ENCODE measurements at places on chromosomes 11 and 22.
A peak's percentile ranks its signal among the peaks of the same experiment; 100 is the strongest.

DNA sequence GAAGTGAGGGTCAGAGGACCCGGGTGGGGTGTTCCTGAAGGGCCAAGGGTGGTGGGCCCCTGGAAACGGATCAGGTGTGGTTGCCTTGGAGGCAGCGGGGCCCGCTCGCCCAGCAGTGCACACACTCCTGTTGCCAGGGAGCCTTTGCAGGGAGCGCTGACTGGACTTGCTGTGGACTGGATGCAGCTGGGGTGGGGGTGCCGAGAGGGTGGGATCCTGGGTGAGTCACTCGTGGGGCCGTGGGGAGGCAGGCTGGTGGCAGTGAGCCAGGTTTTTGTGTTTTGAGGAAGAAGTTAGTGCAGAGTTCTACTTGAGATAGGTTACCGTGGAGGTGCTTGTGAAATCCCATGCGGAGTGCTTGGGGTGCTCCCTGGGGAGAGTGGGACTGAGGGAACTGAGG lies 1.3 kb downstream of the MRPL23 start:
- DNase-seq = no peak

DNA sequence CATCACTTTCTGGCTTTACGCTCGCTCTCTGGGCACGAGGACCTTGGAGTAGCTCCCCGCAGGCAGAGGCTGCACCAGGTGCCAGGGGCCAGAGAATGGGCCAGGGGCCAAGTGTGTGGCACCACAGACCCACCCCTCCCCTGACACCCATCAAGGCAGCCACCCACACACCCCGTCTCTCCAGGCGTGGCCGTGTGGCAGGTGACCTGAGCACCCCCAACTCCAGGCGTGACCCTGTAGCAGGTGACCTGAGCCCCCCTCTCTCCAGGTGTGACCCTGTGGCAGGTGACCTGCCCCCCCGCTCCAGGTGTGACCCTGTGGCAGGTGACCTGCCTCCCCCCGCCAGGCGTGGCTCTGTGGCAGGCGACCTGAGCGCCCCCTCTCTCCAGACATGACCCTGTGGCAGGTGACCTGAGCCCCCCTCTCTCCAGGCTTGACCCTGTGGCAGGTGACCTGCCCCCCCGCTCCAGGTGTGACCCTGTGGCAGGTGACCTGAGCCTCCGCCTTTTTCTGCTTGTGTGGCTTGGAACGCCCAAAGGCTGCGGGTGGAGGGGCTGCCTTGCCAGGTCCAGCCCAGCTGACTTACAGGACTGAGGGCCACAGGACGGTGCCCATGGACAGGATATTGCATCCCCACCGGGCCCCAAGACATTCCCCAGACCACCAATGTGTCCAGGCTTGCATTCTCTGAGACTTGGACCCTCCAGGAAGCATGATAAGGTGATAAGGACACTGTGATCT lies 667.2 kb downstream of the BRD1 start:
- DNase-seq = no peak

DNA sequence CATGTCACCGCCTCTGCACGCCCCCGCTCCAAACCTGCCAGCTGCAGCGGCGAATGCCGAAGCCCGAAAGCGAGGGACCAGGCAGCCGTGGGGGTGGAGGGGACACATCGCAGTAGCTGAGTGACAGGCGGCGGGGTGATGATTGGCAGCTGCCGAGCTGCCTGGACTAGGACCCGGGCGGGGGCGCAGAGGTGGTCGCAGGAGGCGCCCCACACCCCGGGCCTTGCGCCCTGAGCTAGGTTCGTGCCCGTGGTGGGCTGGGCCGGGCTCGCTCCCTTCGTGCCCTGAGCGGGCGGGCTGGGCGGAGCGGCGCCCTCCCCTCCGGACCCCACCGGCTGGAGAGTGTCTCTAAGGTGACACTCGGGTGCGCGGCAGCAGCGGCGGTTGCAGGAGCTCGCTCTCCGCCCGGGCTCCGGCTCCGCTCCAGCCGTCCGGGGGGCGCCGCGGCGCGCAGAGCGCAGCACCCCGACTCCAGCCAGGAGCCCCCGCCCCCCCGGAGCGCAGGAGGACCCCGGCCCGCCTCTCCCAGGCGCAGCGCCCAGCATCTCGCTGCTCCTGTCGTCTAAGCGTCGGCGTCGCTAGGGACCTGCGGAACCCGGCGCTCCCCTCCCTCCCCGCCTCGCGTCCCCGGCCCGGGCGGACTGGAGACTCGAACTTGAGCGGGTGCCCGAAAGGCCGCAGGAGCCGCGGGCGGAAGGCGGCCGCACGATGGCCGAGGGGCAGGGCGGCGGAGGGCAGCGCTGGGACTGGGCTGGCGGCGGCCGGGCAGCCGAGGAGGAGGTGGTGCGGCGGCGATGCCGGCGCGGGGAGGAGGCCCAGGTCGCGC lies 14.5 kb upstream of the DGKZ start:
- no peak for DNase-seq

- DNase-seq = no peak
These were observed at the start of gene PCSK7 for GRCh38 chr11:117231842-117232091. PCSK7 (minus strand) TSS chr11:117232073; CDS start chr11:117229844, 2,229 bp downstream.

DNA sequence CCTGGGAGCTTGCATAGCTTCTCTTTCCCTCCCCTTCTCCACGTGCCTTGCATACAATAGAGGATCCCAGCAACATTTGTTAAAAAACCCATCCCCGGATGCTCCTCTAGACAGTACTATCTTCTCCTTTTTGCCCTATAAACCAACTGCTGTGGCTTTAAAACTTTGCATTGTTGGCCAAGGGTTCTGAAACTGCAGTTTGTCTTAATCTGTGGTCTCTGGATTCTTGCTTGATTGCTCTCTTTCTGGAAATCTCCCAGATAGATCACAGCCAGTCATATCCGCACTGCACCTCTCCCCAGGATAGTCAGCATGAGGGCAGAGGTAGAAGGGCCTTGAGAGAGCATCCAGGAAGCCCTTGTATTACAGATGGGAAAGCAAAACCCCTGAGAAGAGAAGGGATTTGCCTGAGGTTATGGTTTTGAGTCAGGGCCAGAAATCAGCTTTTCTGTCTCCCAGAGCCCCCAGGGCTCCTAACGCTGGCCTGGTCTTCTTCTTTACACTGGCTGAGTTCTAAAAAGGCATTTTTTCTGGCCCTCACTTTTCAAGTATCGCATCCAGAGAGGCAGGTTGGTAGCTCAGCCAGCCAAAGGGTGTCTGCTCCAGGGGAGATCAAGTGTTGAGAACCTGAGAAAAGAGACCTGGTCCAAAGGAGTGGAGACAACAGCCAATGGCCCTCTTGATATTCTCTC lies 70.6 kb downstream of the ADM start:
- DNase-seq = no peak

DNA sequence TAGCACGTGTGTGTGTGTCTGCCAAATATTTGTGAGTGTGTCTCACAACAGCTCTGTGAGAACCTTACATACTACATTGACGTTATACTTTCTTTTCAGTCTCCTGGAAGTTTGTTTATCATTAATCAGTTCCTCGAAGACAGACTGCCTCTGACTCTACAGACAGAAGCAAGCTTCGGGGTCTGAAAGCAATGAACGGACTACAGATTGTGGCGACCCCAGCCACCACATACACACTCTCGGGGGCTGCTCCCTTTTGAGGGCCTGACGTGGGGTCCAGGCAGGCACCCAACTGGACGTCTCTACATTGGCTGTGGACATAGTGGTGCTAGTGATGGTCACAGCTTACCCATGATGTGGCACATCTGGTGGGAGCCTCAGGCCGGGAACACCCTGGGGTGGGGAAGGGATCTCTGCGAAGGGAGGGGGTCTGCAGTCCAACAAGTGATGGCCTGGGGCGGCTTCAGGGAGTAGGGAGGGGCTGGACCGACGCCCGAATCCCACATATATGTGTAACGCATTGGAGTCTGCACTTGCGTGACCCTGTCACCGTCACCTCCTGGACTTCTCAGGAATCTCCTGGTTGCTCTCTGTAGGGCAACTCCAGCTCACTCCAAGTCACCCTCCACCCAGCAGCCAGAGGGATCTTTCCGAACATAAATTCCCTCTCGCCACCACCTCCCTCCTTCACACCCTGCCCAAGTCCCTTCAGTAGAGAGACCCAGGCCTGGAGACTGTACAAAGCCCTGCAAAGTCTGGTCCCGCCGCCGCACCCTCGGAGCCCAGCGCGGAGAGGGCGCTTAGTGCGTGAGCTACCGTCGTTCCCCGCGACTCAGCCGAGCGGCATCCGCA lies 30.4 kb upstream of the TRIM29 start:
- peak; percentile 36 for DNase-seq

GRCh38 chr11:74470526-74470925 lies 3.2 kb upstream of the KCNE3 start:
- no peak for DNase-seq

DNA sequence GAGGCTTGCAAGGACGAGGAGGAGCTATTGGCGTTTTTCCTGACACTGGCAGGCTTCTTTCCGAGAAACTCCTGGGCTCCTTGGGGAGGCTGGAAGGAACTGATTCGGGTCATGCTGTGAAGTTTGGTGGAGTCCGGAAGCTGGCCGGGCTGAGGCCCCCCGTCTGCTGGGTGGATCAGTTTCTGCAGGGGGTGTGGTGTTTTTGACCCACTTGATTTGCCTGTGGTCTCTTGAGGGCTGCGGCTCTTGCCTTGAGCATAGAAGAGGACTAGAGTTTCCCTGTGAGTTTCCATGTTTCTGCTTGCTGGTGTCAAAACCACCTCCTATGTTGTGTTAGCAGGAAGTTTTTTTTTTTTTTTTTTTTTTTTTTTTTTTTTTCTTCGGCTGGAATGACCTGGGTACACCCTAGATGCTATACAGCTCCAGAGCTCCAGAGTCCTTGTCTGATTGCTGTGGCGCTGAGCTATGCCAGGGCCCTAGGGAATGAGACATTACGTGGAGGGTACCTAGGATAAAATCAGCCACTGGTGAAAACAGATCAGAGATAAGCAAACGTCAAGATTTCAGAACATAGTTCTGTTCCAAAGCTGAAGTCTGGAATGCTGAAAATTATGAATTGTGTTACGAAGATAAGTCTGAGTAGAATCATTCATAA lies 728 bp downstream of the TBC1D22A start:
- DNase-seq = no peak

DNA sequence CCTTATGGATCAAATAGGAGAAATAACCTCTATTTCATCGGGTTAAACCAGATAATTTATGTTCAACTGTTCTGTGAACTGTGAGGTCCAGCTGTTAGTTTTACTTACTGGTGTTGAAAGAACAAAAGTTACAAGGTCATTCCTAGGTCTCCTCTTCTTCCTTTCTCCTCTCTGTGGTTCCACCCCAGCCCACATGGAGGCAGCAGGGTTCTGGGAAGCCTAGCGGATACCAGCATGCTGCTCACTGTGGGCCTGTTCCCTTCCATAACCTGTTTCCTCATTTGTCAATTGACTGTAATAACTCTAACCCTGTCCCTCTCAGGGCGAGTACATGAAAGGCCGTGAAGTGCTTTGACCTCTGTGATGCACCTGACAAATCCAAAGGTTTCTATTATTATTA lies 27.8 kb downstream of the RELT start:
- no peak for DNase-seq

- no peak for DNase-seq
These were observed 56.4 kb downstream of the FDX1 start for GRCh38 chr11:110486156-110486555.

DNA sequence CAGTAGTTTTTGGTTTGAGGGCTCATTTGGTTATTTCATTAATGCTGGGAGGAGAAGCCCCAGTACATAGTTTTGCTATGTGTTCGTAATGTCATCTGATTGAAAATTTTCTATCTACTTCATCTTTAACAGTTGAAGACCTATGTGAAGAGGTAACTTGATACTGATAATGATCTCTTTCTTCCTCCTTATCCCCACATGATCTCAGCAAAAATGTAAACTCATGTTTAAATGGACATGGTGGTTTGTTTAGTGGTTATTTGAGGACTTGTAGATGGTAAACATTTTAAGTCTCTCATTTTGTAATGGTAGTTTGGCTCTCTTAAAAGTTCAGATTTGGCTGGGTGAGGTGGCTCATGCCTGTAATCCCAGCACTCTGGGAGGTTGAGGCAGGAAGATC lies 53.7 kb upstream of the SPTBN2 start:
- DNase-seq = no peak

DNA sequence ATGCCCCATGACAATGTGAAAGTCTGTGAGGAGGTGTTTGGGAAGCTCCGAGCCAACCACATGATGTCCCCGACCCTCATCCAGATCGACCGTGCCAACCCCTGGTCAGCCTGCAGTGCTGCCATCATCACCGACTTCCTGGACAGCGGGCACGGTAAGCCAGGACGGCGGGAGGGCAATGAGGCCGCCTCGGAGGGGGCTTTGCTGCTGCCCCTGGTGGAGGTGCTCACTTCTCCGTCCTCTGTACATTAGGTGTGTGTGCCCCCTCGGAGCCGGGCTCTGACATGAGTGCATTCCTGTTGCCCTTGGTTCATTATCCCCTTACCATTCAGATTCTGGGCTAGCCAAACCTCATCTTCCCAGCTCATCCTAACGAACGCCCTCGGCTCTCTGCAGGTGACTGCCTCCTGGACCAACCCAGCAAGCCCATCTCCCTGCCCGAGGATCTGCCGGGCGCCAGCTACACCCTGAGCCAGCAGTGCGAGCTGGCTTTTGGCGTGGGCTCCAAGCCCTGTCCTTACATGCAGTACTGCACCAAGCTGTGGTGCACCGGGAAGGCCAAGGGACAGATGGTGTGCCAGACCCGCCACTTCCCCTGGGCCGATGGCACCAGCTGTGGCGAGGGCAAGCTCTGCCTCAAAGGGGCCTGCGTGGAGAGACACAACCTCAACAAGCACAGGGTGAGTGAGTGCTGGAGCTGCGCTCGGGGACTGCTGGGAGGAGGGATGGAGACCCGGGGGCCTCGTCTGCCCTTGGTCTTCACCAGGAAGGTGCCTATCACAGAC lies 13.8 kb downstream of the ADAMTS15 start:
- DNase-seq = no peak

GRCh38 chr11:65892661-65893317 lies 2.3 kb downstream of the CCDC85B start:
- no peak for DNase-seq

DNA sequence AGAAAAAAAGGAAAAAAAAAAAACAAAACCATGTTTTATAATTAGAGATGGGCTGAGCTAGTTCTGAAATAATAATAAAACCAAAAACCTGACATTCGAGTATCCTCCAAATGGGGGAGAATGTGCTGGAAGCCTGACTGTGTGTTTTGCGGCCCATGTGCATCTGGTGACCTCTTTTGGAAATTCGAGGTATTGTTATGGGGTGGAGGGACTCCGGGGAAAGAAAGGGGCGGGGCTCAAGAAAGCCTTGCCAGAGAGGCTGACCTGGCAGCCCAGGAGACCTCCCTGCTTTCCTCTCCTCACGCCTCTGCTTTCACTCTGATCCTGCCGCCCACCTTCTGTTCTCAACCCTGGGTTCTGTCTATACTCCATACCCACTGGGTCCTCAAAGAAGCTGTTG lies 72.9 kb downstream of the CTTN start:
- no peak for DNase-seq

GRCh38 chr11:85661972-85662664 lies 2.8 kb downstream of the CREBZF start:
- DNase-seq = no peak

DNA sequence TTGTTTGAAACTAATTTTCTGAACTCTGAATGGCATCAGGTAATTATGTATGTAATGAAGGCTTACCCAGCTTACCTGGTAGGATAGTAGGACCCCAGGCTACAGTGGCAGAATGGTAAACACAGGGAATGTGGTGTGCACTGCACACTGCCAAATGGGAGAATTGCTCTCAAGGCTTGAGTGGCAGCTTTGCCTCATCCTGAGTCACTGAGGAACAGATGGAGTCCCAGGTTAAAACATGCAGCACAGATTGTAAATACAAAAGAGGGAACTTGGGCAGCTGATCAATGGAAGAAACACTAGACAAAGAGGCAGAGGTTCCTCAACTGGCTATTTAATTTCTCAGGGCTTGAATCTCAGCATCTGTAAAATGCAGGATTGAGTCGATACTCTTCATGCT lies 24.4 kb downstream of the GPR83 start:
- DNase-seq = no peak

- DNase-seq = no peak
These were observed 3.6 kb upstream of the TBC1D22A start for GRCh38 chr22:46758867-46759290.

- peak; percentile 39 for DNase-seq
These were observed at the start of gene STX3 for GRCh38 chr11:59754859-59755700. STX3 (plus strand) TSS chr11:59755376; CDS start chr11:59755606, 230 bp downstream.

Data from mesothelial cell of epicardium (in vitro differentiated cells).